Mesenteric fat pad (tissue), 1 donor: ENCODE measurements at places on chromosomes 13 and 19. TPM values are rescaled to one million over a fixed set of nuclear protein-coding genes. Genes with fewer than 3 reads are reported as not detected.

- DNase-seq: no peak
Observed at GRCh38 chr13:39682310-39682709, 26.8 kb downstream of the COG6 start.

The DOCK6 gene
- total RNA-seq: 119 TPM

- DNase-seq: no peak
Observed at GRCh38 chr13:101152184-101152583, 264.1 kb downstream of the NALCN start.

The LIM2 gene
- not detected for total RNA-seq

- no peak for DNase-seq
Observed at GRCh38 chr19:6580313-6580712, 10.6 kb downstream of the CD70 start.

GRCh38 chr13:89686171-89686570 is 1661.3 kb upstream of the MIR17HG start:
- no peak for DNase-seq

DNA sequence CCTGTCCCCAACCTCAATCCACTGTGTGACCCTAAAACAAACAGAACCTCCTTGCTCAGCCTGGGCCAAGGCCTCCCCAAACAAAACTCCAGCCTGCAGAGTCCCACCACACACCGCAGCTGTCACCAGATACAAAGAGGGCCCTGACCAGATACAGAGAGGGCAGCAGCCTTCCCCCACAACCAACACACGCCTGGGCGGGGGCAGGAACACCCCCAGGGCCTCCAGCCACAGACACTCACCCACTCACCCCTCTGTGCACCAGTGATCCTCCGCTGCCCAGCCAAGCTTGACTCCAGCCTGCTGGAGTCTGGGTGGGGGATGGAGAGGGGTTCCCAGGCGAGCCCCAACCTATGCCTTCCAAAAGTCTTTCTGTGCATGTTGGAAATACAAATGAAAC is 5.9 kb upstream of the CIRBP start:
- DNase-seq: no peak

GRCh38 chr13:99041788-99042187 is 63.9 kb upstream of the DOCK9 start:
- DNase-seq: no peak

The KCTD15 gene
- 18.4 TPM for total RNA-seq

GRCh38 chr19:11116507-11116906 is 27.2 kb downstream of the LDLR start:
- DNase-seq: no peak

- DNase-seq: no peak
Observed at GRCh38 chr19:19043881-19044280, 10.5 kb downstream of the ARMC6 start.

The ERCC5 gene
- 43.8 TPM for total RNA-seq

DNA sequence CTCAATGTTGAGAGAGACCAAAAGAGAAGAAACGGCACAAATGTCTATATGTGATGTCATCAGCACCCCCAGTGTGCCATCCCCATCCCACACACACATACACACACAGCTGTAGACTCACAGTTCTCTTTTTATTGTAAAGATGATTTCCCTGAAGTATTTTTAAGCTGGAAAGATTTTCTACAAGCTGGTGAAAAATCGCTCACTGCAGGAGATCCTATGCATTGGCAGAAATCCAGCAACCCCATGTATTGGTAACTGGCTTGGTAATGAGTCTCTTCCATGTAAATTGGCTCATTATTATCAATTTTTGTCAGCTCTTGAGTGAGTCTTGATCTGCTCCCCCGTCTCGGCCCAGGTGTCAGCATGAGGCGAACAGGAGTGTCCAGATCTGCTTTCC is 107.1 kb upstream of the UQCRFS1 start:
- DNase-seq: no peak

The TRIP10 gene
- total RNA-seq: 88.3 TPM

GRCh38 chr13:26821672-26822071 is 61.1 kb upstream of the GPR12 start:
- DNase-seq: no peak

DNA sequence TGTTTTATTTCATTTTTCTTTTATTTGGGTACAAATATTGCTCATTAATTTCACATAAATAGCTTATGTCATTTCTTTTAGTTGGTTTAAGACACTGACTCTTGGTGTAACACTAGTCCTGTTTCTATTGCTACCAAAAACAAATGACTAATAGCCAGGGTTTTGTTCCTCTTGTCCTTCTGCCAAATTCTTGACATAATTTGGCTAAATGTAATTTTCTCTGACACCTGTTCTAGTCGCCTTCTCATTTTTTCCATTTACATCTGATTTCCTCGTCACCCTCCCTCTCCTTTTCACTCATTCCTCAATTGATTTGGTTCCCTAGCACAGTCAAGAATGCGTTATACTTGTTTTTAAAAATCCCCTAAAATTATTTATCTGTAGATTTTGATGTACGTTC is 1718.7 kb downstream of the EFNB2 start:
- no peak for DNase-seq

GRCh38 chr19:16200038-16201010 is 2.6 kb downstream of the AP1M1 start:
- no peak for DNase-seq

- no peak for DNase-seq
Observed at GRCh38 chr13:105915146-105915850, 620.2 kb downstream of the EFNB2 start.

The KIR2DL1 gene
- not detected for total RNA-seq

- DNase-seq: no peak
Observed at GRCh38 chr13:94999871-95000270, 287.5 kb upstream of the SOX21 start.

- no peak for DNase-seq
Observed at GRCh38 chr19:45050036-45050435, 11.2 kb downstream of the CLASRP start.

GRCh38 chr13:110135977-110136597 is 170.9 kb downstream of the COL4A1 start:
- DNase-seq: no peak

- no peak for DNase-seq
Observed at GRCh38 chr19:36514012-36514612, 14.0 kb downstream of the ZNF260 start.

- no peak for DNase-seq
Observed at GRCh38 chr13:67136157-67136556, 94.0 kb downstream of the PCDH9 start.

GRCh38 chr13:101584331-101584730 is 131.9 kb downstream of the ITGBL1 start:
- DNase-seq: no peak

The LGALS7B gene
- not detected for total RNA-seq

GRCh38 chr13:84609716-84610115 is 727.4 kb upstream of the SLITRK1 start:
- no peak for DNase-seq
